ENCODE measurements at places on chromosomes 7 and 10.

GRCh38 chr10:31171402-31172083 lies 139.9 kb upstream of the ZNF438 start:
- DNase-seq = peak; percentile 66

GRCh38 chr7:5624386-5625365 lies 156.8 kb downstream of the RNF216 start:
- DNase-seq = no peak

- DNase-seq = peak; percentile 84
Observed at GRCh38 chr10:30812018-30812851, 182.7 kb upstream of the LYZL2 start.

GRCh38 chr10:31745612-31746376 lies 182.8 kb downstream of the ARHGAP12 start:
- peak; percentile 91 for DNase-seq

- peak; percentile 57 for DNase-seq
Observed at GRCh38 chr7:101891936-101892640, 74.7 kb downstream of the CUX1 start.

DNA sequence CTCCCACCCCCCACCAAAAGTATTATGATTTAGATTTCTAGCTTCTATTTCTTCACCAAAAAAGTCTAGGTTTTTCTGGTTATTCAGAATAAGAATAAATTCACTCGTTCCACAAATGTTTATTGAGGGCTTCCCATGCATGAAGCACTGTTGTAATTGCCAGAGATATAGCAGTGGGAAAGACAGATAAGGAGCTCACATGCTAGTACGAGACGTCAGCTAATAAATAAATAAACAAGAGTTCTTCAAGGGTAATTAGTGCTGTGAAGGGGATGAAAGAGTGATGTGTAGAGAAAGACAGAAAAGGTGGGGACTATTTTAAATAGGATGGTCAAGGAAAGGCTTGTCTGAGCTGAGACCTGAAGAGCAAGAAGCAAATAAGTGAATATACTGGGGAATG lies 38.1 kb upstream of the SEPTIN7 start:
- no peak for DNase-seq

DNA sequence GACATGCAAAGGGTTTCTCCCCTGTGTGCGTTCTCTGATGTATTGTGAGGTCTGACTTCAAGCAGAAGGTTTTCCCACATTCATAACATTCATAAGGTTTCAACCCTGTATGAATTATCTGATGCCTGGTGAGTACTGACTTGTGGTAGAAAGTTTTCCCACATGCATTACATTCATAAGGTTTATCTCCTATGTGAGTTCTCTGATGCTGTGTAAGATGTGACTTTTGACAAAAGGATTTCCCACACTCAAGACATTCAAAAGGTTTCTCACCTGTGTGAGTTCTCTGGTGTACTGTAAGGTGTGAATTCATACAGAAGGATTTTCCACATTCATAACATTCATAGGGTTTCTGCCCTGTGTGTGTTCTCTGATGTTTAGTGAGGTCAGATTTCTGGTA lies 45.1 kb downstream of the ZNF33B start:
- no peak for DNase-seq

DNA sequence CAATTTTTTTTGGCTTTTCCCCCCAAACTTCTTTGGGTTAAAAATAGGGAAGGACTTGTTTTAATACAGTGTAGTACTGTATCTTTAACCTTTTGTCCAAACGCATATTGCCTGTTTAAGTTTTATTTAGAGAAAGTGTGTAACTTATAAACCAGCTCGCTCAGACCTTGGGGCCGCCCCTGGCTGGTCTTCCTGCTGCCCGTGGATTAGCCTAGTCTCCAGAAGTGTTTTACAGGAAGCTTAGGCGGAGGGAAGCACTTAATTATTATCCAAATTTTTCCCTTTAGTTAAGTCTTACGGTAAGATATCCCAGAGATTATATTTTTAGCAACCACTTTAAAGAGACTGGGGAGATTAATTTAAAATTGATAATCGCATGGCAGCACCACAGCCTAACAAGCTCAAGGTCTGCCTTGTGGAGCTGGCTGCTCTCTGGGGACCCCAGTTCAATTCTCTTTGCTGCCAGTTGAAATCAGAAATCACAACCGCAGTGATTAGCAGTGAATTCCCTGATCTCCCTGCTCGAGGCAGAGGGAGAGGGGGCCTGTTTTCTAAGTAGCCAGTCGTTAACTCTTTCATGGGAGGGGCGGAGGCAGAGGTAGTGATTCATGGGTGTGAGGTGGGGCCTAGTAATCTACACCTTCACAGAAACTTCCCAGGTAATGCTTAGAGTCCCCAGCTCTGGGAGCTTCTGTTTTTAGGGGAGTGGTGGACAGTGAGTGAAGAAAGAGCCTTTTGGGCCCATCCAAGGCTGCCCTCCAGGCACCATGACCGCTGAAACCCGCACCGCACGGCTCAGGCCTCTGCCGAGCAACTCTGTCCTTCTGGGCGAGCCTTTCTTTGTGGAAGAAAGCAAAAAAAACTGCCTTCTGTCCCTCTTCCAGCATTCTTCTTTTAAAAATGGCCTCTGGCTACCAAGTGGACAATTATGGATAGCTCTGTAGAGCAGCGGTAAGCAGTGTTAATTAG lies 548.7 kb upstream of the GALNT17 start:
- no peak for DNase-seq

DNA sequence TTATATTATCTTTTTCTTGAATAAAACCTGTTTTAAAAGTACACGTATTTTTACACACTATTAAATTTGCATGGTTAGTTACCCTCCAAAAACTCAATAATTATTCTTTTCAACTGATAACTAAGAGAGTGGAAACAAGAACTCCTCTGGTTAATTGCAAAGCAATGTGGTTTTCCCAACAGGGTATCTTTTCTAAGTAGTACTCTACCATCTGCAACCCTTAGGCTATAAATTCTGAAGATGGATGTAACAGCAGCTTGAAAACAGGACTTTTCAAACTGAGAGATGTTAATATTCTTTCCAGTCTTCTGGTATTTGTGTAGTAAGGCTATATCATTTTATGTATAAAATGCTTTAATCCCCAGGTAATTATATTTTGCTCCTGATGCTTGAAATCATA lies 916.1 kb upstream of the POT1 start:
- DNase-seq = no peak

DNA sequence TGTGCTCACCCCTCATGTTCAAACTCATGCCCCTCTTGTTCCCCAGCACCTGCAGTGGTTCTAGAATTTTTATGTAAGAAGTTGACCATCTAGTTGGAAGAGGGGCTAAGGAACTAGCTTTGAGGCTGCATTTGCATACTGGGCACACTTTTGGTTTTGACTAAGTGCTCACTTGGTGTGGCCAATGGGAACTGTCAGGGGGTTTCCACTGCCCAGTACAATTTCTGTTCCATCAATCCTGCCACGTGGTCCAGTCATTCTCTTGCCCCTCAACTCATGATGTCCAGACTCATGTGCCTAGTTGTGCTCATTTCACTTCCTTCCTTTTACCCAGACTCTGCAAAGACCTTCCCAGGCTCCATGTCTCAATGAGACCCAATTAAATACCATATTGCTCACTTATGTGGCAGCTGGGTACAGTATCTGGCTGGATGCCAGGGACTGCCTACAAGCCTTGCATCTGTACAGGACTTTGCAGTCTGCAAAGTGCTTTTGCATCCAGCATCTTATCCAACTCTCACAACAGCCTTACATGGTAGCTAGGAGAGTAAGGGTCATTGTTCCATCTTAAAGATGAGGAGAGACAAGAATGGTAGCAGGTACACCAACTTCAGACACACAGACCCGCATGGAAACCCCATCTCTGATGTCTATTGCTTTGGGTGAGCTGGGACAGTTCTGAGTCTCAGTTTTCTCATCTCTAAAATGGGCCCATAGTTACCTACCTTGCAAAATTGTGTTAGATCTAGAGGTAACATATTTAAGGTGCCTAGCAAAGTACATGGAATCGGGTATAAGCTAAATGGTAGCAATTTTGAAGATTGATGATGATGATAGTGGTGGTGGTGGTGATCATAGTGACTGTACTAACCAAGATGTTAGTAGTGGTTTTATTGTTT lies 30.1 kb upstream of the KCNMA1 start:
- DNase-seq = no peak

DNA sequence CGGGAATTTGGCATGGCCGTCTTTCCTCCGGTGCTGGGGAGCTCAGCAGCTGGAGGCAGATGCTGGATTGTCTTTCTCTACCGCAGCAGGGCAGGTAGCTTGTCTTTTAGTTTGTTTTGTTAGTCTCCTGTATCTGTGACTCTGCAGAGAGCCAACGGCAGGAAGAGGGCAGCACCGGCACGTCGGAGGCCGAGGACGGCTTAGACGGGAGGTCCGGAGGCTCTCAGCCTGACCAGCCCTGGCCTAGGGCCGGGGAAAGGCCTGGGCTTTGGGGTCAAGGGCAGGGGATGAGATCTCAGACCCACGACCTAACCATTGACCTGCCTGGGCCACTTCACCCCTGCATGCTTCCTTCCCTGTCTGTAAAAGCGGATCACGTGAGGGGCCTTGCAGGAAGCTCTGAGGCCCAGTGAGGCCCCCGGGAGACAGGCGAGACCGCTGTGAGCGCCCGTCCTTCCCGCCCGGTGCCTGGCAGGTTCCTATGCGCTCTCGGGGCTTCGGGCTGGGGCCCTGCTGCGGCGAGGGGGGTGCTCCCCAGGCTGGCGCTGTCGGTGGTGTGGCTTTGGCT lies 72.7 kb downstream of the LHPP start:
- no peak for DNase-seq

GRCh38 chr7:36784991-36785940 lies 61.0 kb upstream of the AOAH start:
- no peak for DNase-seq

GRCh38 chr10:43120929-43121314 lies 17.3 kb upstream of the CSGALNACT2 start:
- no peak for DNase-seq

DNA sequence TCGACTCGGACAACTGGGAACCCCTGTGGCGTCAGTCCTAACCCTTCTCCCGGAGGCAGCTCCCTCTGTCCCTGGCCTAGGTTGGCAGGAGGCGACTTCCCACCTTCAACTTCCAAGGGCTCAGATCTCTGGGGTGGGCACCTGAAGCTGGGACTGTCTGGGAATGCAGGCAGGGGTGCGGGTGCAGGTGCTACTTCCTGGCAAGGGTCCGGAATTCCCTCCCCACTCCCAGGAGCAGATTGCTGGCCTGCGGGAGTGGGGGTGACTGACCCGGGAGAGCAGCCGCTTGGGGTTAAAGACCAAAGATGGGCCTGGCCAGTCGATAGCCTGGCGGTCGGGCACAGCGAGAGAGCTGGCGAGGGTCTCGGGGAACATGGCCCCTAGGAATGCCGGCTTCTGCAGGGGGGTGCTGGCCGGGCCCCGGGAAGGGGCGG lies 387 bp downstream of the EPHA1 start:
- no peak for DNase-seq

GRCh38 chr7:77248154-77248553 lies 48.5 kb upstream of the FGL2 start:
- no peak for DNase-seq

GRCh38 chr7:151232917-151233701 lies 826 bp downstream of the CHPF2 start:
- DNase-seq = peak; percentile 85

GRCh38 chr7:132437730-132438129 lies 138.5 kb downstream of the PLXNA4 start:
- DNase-seq = no peak

- peak; percentile 26 for DNase-seq
Observed at GRCh38 chr7:29194594-29195427, at the start of gene CHN2. TSS of gene CHN2 (plus strand) at chr7:29194775.

DNA sequence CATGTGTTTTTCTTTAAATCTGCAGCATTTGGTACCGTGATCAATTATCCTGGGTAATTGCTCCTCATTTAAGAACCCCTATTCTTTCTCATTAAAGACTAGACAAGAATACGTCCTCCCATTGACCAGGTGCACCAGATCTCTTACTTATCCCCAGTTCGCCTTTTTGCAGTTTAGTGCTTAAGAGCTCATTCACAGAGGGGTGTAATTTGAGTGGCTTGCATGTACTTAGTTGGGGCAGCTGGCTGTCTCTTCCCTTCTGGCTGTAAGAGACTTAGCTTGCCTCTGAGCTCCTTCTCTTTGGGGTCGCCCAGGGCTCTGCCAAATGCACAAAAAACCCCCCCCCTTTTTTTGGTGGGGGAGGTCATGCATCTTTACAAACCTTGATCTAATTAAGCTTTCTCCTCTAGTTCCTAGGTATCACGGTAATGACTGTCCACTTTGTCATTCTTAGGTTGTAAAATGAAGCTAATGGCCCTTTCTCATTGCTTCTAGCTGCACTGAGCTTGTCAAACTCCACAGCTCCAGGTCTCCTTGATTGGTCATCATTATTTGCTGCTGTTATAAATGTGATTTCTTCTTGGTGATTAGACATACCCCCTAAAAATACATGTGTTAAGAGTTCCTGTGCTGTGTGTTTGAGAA lies 26.3 kb downstream of the GAD2 start:
- no peak for DNase-seq

DNA sequence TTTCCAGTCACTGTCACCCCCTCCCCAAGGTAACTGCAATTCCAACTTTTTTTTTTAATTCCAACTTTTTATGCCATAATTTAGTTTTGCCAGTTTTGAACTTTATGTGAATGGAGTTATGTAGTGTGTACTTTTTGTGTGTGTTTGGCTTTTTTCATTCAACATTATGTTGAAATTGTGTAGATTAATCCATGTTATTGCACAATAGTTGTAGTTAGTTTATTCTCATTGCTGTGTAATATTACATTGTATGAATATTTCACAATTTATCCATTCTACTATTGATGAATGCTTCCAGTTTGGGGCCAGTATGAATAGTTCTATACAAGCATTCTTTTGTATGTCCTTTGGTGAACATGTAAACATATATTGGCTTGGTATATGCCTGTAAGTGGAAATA lies 32.5 kb downstream of the MXI1 start:
- no peak for DNase-seq

DNA sequence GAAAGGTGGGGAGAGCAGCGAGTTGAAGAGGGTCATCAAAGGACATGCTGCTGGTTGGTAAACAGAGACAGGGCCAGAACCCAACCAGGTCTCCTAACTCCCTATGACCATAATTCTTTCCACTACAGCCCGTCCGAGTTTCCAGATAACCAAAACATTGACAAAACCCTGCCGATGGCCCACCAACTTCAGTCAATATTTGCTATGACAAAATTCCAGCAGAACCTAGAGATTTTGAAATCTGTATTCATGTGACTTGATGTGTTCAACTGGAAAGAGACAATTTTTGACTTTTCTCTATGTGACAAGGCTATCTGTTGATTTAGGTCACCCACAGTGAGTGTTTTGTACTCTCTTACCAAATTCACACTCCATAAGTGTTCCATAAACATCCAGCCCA lies 86.7 kb downstream of the NHLRC2 start:
- no peak for DNase-seq

Measured in EL (cell line).